Type B pancreatic cell (in vitro differentiated cells): ENCODE measurements at places on chromosomes 5 and 9. TPM values are rescaled to one million over a fixed set of nuclear protein-coding genes. Genes with fewer than 3 reads are reported as not detected.

DNA sequence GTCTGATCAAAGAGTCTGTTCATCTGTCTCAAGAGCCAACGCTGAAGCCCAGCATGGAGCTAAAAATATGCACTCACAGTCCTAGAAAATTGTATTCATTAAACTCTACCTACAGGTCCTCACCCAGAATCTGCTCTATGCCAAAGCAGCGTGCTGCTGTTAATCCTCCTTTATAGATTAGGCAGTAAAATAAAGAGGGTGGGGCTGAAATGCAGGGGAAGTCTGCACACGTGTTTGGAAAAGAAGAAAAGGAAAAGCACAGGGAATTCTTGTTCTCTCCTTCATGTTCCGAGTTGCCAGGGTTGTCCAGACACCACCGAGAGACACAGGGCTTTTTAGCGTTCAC lies 121.4 kb upstream of the TMEM161B start:
- no peak for DNase-seq

PAEP gene
- not detected in 2 replicates for total RNA-seq

BAAT gene
- 0.48 and 0.53 TPM in 2 replicates for total RNA-seq

PCDHGB5 gene
- 2.6 and 8.1 TPM in 2 replicates for total RNA-seq

DNA sequence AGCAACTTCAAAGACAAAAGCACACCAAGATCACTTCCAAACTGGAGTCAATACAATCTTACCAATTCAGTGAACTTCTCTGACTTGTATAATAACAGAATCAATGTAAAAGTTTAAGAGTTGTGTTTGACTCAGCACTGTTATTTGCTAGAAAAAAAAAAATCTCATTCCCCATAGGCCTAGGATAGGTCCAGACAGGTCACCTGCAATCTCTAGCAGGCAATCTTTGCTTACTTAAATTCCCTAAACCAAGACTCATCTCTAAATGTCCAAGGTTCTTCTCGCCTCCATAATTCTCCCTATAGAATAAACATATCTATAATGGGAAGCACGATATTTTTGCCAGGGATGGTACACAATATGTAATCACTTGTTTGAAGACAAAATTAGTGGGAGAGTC lies 2.5 kb downstream of the FAM169A start:
- DNase-seq: no peak

GRCh38 chr9:91424403-91425176 lies 958 bp upstream of the NFIL3 start:
- DNase-seq: peak; percentile 78

- DNase-seq: no peak
Measured at GRCh38 chr9:18847576-18848275, 185.3 kb downstream of the SAXO1 start.

DNA sequence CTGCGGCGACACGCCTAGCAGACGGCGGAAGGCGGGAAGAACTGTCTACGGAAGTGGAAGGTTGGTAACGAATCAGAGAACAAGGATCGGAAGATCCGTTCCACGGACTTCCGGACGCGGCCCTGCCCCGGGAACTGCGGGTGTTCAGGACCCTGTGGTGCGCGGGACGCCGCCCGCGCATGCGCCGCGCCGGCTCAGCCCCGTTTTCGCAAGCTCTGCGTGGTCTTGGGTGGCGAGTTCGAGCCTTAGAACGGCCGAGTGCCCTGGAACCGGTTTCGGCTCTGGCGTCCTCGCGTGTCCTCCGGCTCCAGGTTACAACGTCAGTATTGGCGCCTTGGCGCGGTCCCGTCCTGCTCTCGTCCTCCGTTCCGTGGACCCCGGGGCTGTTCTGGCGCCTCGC lies 515 bp upstream of the RNU6ATAC start:
- DNase-seq: no peak

DNA sequence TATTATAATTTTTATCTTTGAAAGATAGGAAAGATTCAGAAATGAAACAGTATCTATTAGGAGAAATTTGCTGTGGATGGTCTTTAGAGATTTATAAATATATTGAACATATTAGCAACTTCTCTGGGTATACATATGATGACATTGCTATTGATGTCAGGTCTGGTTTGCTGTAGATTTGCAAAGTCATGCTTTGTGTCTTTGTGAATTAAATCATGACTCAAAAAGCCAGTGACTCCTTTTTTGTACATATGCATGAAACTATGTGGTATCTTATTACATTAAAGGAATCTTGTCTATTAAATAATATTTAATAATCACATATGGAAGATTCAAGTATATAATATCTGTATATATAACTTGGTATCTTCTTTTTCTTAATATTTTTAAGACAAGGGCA lies 141.9 kb downstream of the ST8SIA4 start:
- DNase-seq: no peak

GRCh38 chr5:9160747-9161146 lies 385.1 kb downstream of the SEMA5A start:
- no peak for DNase-seq

GDA gene
- 8.0 and 13.4 TPM in 2 replicates for total RNA-seq

NR4A3 gene
- 2.0 and 3.4 TPM in 2 replicates for total RNA-seq

FOXD4 gene
- total RNA-seq: 0.17 and 0.75 TPM in 2 replicates

GRCh38 chr5:15421381-15421780 lies 78.6 kb upstream of the FBXL7 start:
- no peak for DNase-seq

DNA sequence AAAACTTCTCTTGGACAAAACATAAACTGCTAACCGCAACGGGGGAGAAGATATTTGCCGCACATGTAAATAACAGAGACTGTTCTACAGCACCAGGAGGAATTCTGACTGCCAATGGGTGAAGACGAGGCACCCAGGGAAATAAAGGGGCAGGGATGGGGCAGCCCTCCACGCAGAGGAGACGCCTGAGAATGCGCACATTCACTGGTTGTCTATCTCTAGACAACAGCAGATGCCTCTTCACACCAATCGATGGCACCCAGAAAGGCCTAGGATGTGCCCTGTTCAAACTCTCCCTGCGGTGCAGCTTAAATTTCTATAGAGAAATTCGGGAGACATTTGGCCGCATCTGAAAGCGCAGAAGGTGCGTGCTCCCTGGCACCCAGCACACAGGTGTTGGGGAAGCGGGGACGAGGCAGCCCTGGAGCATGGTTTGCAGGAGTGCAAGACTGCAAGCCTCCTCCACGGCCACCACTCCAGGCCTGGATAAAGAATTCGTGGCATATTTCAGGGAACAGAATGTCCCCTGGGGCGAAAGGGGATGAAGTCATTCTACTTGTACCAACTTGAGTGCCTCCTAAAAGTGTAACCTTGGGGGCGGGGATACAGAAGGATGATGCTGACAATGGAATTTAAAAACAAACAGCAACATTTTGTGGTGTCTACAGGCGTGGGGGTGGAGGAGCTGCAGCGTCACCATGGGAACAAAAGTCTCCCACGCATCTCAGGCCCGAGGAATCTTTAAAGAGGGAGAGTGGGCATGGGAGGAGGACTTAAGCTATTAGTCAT lies 6.3 kb upstream of the IRX2 start:
- DNase-seq: no peak

DNA sequence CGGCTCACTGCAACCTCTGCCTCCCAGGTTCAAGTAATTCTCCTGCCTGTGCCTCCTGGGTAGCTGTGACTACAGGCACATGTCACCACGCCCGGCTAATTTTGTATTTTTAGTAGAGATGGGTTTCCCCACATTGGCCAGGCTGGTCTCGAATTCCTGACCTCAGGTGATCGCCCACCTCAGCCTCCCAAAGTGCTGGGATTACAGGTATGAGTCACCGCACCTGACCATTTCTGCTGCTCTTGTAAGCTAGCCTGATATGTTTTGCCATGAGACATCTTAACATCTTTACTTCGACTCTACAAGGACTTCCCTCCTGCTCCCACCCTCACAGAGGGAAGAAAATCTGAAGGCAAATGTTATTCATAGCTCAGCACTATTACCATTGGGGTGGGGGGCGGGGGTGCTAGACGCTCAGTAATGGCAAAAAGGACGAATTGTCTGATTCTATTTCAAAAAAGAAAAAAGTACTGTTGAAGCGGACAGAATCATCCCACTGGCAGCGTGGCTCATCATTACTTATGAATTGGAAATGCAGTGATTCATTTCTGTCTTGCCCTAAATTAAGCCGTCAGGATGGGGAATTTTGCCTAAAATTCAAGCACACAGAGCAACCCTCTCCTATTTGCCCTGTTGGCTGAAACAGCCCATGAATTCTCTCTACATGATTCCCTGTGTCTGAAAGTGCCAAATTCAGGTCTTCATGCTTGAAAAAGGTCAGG lies 46.4 kb upstream of the WWC1 start:
- no peak for DNase-seq

DNA sequence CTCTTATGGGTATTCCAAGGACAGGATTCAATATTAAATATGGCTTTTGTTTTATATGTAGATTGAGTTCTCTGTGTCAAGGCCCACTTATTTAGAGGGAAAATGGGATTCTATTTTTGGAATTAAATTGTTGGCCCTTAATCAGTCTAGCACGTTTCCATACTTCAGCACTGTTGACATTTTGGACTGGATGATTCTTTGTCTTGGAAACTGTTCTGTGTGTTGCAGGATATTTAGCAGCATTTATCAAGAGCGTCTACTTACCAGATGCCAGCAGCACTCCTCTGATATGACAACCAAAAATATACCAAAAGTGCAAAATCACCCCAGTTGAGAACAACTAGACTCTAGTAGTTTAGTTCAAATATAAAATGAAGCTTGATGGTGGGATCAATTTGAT lies 1027.0 kb upstream of the COX7C start:
- DNase-seq: no peak

- DNase-seq: no peak
Measured at GRCh38 chr9:88890546-88890945, 100.7 kb upstream of the S1PR3 start.

NUTM2F gene
- total RNA-seq: not detected in 2 replicates

DNA sequence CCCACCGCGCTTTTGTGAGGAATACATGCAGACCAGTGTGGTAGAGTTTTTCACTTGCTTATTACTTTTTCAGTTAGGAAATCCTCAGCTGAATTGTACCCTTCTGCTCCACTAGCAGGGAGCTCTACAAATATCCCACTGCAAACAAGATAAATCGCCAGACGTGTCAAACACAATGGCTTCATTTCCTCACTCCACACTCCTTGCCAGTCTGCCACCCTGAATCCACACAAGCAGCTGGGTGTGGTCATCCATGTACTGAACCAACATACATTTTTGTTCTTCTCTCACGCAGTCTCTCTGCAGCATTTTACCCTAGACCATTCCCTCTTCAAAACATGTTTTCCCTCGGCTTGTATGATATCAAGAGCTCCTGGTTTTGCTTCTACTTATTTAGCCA lies 3.7 kb upstream of the ROR2 start:
- peak; percentile 13 for DNase-seq

C5orf58 gene
- not detected in 2 replicates for total RNA-seq

- no peak for DNase-seq
Measured at GRCh38 chr5:6868575-6869215, 155.5 kb downstream of the TENT4A start.

DNA sequence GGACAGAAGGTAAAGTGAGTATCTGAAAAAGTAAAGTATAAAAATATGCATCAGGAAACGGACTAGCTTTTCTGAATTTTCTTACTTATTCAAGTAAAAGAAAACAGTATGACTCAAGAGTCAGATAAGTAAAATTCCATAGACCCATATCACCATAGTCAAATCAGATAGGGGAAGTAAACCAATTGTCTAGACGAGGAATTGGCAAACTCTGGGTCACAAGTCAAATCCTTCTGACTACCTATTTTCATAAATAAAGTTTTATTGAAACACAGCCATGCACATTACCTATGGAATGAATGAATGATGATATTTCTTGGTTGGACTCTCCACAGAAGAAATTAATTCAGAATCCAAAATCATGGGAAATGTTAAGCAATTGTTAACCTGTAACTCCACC lies 59.1 kb upstream of the TMC1 start:
- DNase-seq: no peak

GRCh38 chr5:44387921-44388320 lies 1.3 kb downstream of the FGF10 start:
- no peak for DNase-seq
